Kidney (tissue), 22 donors: ENCODE measurements at places on chromosomes 7 and 10.

DNA sequence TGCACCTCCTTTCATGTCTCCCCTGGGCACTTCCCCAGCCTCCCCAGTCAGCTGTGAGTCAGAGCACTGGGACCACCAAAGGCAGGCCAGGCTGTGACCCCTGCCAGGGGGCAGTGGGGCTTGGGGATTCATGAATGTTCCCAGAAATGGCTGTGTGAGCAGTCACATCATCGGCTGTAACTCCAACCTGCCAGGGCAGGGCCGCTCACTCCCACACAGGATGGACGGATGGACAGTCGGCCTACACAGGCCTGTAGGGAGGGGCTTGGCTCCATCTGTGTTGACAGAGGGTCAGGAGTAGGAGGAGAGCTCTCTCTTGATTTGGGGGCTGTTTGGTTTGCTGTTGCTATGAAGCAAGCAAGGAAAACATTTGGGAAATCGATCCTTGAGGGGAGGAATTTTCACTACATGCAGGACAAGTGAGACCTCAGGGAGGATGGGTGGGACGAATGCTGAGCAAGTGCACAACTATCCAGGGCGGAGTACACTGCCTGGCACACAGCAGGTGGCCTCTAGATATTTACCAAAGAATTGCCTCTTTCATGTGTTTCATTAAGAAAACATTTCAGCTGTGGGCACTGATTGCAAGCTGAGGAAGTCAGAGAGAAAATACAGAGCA is 2.9 kb upstream of the IGFBP1 start:
- peak; percentile 61 for DNase-seq

DNA sequence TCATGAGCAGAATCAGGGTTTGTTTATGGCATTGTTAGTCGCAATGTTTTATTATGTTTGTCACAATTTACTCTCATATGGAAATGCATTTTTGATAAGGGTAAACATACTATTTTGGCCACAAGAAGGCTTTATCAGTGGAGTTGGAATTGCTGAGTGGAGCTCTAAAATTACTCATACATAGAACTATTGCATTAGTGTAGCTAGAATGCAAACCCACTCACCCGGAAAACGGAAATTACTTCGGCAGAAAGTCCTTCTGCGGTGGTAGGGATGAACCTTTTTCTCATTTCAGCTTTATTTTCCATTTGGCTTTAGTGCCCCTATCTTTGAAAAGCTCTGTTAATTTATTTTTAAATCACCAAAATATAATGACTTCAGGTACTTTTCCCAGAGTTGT is 42.8 kb upstream of the NPY start:
- DNase-seq: no peak

GRCh38 chr7:157874870-157875229 is 538.0 kb downstream of the DNAJB6 start:
- no peak for DNase-seq

- peak; percentile 45 for DNase-seq
Measured at GRCh38 chr10:125049216-125049881, 107.4 kb downstream of the ZRANB1 start.

DNA sequence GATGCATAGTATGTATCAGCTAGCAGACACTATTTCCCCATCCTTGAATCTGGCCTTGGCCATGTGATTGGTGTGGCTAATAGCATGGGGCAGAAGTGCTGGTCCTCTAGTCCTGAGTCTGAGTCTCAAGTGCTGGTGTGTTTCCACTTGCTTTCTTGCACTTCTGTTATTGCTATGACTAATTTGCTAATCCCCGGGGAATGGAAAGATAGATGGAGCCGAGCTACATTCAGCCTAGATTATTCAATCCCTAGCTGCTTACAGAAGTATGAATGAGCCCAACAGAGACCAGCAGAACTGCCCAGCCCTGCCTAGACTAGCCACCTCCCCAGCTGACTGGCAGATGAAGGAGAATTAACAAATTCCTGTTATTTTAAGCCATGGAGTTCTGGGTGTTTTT is 53.2 kb upstream of the SYPL1 start:
- DNase-seq: no peak

GRCh38 chr7:100122568-100122967 is 3.1 kb downstream of the CNPY4 start:
- DNase-seq: no peak

DNA sequence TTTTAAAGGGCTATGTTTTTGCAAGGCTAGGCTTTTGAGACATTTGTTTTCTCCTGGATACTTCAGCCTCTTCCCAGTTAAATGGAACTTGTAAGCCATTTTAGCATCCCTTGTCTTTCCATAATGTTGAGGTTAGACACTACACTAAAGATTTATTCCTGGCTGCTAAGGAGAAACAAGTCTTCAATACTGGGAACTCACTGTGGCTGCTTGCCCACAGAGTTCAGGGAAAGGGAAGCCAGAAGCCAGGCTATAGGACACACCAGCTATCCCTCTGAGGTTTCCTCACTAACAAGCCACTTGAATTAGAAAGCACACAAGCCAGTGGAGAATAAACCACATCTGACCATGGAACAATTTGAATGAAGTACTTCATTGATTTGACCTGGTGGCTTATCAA is 421.7 kb upstream of the CHRM2 start:
- DNase-seq: peak; percentile 32

- peak; percentile 67 for DNase-seq
Measured at GRCh38 chr7:143902332-143902899, 440 bp upstream of the TCAF1 start.

GRCh38 chr10:46052791-46053375 is 6.8 kb upstream of the MSMB start:
- DNase-seq: no peak

- no peak for DNase-seq
Measured at GRCh38 chr7:117012696-117013095, 59.4 kb downstream of the ST7 start.

DNA sequence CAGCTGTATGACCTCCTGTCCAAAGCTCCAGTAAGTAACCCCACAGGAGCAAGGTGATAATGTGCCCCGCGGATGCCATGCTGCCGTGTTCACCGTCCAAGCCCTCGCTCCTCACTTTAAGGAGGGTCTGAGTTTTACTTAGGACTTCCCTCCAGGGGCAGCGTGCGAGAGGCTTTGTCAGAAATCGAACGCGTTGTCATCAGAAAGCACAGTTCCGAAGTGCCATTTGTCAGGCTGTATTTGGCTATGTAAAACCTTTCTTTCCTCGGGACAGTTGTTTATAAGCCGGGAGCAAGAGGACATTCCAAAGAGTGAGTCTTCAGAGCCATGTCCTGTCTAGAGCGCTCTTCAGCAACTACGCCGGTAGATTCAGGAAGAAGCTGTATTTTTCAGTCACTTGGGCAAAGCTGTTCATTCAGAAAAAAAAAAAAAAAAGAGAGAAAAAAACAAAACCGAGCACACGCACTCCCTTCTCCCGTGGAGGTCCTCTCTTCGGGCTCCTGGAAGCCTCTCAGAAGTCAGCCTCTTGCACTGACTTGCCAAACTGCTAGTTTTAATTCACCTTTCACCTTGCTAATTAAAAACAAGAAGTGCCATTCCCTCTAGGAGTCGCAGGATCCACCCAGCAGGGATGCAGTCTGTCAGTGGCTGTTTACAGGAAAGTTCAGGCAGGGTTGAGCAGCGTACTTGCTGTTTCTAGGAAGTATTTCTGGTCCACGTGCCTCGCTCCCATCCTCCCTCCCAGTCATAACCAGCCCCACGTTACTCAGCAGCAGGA is at the start of gene SEMA3E:
TSS of gene SEMA3E (minus strand) at position 676 of the 778 bp plus-strand sequence.
- peak; percentile 41 for DNase-seq

GRCh38 chr7:37820708-37821468 is 27.5 kb upstream of the NME8 start:
- DNase-seq: no peak

DNA sequence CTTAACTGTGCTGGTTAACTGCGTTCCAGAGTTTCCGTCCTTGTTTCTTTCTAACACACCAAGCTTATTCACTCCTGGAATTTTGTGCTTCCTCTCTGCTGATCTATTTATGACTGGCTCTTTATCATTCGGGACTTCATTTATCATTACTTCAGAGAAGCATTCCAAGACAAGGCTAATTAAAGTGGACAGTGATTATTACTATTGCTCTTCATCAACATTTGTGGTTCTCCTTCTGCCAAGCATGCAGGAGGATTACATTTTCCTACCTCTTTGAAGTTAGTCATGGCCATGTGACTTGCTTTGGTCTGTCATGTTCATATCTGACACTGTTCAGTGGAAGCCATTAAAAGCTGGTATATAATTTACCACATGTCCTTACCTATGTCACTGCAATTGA is 172.4 kb upstream of the AGR3 start:
- DNase-seq: no peak

- peak; percentile 76 for DNase-seq
Measured at GRCh38 chr7:101598422-101598985, 30.6 kb downstream of the MYL10 start.

- no peak for DNase-seq
Measured at GRCh38 chr7:142793156-142793555, 22.4 kb downstream of the PRSS2 start.

DNA sequence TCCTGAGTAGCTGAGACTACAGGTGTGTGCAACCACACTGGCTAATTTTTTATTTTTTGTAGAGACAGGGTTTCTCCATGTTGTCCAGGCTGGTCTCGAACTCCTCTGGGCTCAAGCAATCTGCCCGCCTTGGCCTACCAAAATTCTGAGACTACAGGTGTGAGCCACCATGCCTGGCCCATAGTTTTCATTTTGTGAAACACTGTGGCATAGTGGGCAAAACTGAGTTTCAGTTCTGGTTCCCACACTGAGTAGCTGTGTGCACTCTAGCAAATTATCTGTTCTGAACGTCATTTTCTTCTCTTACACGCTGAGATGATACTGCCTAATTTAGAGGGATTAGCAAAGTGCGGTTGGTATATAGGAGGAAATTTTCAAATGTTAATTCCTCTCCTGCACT is 13.5 kb downstream of the ATP5MK start:
- no peak for DNase-seq
